Hepatocyte (in vitro differentiated cells): ENCODE measurements at places on chromosomes 3 and 15. TPM values are rescaled to one million over a fixed set of nuclear protein-coding genes. Genes with fewer than 3 reads are reported as not detected.

Gene SENP8
- polyA plus RNA-seq, result 1.5 and 2.2 TPM in 2 replicates

Gene DRD3
- not detected in 2 replicates for polyA plus RNA-seq

Gene ARID3B
- 15.7 and 19.8 TPM in 2 replicates for polyA plus RNA-seq

Gene MYO5C
- polyA plus RNA-seq, result 6.7 and 10.2 TPM in 2 replicates

Gene ARHGEF3
- 52.4 and 63.8 TPM in 2 replicates for polyA plus RNA-seq

Gene SERPINI1
- 19.4 and 23.1 TPM in 2 replicates for polyA plus RNA-seq

Gene CD80
- polyA plus RNA-seq, result not detected in 2 replicates
